ENCODE measurements at places on chromosomes 2 and 18.

DNA sequence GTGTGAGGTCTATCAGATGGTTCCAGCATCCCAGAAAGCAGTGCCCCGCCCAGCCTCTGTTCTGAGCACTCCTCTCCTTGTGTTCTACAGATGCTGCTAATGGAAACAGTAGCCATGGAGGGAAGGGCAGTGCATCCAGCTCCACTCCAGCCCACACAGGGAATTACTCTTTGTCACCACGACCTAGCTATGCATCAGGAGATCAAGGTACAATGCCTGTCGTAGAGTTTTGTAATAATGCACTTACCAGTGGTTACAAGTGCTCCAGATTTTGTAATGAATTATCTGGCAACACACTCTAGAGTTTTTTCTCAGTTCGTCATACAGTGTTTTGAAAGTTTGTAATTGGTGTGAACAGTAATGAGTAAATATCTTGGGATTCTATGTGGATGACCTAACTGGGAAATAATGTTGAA is 161.1 kb downstream of the ESCO1 start:
- no peak for DNase-seq

DNA sequence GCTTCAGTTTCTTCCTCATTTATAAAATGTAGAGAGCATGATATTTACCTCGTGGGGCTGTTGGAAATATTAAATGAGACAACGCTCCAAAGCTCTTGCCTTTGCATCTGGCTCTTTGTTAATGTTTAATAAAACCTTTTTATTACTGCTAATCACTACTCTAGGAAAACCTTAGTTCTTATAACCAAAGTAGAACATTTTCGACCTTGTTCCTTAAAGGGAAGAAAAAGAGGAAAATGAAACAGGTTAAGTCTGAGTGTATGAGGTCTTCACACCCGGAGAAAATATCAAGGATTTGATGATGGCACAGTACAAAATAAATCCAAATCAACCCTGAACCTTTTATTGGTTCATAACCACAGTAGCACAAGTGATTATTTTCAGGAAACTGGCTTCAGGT is 86.6 kb upstream of the BCL2L11 start:
- no peak for DNase-seq

DNA sequence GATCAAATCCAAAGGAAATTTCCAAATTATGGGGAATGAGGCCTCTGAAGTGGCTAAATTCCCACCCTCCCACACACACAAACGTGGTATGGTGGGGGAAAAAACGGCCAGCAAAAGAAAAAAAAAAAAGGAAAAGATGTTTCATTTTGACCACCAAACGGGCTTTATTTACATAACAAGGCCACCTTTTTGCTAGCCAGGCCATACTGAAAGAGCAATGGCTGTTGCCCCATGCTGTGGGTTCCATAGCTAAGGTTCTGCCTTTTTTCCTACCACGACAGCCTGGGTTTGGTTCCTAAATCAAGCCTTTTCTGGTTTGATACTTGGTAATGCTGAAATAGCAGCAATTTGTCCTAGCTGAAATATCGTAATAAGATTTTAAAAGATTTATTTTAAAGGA is 14.0 kb upstream of the IL1B start:
- DNase-seq: no peak

GRCh38 chr2:204049635-204050034 is 113.1 kb downstream of the ICOS start:
- no peak for DNase-seq

All from stimulated activated CD4-positive, alpha-beta T cell treated with anti-CD3 and anti-CD28 coated beads, TNF-alpha, amount 100 ng/mL, for 48 hours (primary cell).